ENCODE measurements at places on chromosomes 2 and 18.

- DNase-seq, result no peak
Measured at GRCh38 chr2:18426174-18426573, 134.3 kb downstream of the RDH14 start.

DNA sequence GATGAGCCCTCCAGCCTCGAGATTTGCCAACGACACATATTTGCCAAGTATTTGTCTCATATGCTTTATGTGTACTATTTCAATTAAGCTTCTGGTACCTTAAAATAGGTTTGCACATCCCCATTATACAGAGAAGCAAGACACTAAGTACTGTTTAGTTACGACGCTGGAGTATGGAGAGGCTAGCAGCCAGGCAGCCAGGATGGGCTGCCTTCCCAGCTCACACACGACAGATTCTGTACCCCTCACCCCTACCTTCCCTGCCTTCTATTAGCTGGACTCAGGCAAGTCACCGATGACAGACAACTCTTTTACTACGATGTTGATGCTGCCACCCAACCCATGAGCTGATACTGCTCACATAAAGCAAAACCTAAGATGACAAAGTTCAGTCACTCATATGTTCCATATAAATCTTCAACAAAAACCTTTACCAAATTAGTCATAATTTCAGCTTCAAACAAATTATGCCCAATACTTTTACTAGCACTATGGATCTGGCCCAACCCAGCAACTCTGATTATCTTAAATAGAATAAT is 17.0 kb downstream of the PDIA6 start:
- DNase-seq, result no peak

DNA sequence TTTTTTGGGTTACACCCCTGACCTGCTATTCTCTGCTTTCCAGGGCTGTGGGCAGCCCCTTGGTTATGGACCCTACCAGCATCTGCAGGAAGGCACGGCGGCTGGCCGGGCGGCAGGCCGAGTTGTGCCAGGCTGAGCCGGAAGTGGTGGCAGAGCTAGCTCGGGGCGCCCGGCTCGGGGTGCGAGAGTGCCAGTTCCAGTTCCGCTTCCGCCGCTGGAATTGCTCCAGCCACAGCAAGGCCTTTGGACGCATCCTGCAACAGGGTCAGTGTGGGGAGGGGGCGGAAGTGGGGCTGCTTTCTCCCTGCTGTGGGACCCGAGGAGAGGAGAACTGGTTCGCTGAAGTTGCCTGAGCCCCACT is 9.7 kb upstream of the WNT10A start:
- no peak for DNase-seq

DNA sequence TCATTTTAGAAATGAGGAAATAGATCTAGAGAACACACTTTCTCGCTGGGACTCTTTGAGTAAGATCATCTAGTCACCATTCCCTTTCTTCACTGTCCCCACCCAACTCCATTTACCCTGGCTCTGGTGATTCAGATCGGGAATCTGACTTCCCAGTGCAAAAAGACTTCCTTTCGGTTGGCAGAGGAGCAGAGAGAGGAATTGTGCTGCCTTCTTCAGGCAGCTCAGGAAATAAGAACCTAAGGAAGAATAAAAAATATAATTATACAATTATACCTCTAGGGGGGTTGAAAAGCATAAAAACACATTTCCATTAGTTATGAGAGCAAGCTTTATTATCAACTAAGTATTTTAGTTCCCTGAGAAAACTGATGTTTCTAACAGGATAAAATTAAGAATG is 9.3 kb upstream of the MPP4 start:
- no peak for DNase-seq

DNA sequence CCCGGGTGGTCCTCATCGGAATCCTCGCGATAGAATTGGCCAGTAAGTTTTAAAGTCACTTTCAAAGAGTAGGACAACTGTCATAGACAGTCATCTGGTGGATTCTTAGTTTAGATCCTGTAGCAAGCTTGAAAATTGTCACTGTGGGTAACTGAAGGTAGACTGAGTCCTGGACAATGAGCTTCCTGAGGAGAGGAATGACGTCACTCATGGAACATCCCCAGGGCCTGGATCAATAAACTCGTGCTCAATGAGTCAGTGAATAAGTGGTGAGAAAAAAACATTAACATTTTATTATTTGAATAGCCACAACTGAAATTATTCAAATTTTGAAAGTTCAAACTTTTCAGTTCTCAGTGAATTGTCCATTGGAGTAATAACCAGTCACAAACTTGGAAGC is 101.4 kb upstream of the CXCR4 start:
- DNase-seq, result no peak

DNA sequence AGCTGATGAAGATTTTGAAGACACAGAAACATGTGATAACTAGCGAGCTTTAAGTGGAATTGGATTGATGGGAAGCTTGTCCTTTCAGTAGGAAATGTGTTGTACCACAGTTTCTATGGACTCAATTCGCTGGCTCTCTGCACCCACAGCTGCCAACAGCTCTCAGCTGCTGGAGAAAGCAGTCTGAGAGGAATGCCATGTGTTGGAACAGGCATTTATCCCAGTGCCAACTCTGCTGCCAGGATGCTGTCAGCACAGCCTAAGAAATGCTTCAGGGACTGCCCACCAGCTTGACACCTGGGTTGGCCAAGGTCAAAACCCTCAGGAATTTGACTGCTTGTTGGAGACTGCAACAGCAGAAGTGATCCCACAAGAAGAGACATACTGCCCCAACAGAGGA is 193.0 kb upstream of the THSD7B start:
- DNase-seq, result no peak

- no peak for DNase-seq
Measured at GRCh38 chr2:47695800-47696477, 87.0 kb upstream of the MSH6 start.

DNA sequence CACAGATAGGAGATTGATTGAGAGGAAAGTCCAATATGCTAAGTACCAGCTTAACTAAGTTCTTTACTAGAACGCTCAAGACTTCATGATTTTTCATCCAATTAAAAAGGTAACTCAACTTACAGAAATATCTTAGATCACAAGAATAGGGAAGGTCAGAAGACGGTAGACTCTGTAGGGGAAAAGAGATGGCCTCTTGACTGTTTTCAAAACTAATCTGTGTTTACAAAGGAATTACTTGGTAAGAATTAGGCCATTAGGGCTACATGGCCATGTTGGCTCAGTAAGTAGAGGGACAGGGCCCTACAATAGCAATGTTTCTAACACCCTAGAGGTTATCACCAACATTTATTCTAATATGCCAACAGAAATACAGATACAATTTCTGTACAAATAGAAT is 172.7 kb upstream of the ZFP36L2 start:
- DNase-seq, result no peak

GRCh38 chr2:119415630-119416029 is 16.0 kb upstream of the TMEM37 start:
- DNase-seq, result no peak

DNA sequence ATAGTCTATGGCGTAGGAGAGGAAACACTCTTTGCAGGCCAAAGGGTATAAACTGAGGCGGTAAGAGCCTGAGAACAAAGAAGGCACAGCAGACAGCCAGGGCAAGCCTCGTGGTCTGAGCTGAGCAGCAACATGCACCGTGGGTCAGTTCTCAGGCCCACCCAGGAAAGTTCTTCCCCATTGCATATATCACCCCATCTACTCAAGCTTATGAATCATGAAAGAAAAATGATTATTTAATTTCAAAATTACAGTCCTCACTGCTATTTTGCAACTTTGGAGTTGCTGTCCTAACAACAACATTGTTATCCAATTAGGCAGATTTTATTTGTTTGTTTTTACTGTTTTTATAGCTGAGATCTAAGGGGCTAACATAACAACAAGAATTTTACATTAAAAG is 54.7 kb upstream of the RIOK3 start:
- DNase-seq, result no peak

DNA sequence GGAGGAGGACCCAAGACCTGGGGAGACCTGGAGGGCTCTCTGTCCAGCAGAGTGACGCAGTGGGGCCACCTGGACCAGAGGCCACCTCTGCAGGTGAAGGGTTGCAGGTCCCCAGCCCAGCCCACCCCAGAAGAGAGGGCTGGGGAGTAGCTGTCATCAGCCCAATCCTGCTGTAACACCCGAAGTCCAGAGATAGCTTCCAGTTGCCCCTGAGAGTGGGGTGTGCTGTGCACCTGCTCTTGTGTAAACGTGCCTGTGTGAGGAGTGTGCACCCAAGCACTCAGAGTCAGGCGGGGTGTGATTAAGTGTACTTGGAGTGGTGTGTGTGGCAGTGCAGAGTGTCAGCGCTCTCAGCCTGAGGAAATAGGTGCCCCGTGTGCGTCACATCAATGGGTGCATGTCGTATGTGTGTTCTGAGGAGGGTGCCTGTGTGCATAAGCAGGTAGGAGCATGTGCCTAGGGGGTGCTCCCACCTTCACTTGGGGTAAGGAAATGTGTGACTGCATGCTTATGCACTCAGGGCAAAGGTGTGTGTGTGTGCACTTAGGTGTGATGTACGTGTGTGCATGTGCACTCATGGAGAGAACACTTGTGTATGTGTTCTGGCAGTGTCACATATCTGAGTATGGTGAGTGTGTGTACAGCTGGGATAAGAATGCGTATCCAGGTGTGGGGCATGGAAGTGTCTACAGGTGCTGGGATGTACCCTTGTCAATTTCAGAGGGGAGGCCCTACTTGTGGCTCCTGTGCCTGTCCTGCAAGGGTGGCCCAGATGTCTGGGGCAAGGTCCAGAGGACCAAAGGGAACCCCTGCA is 672 bp downstream of the ATP6V1B1 start:
- DNase-seq, result no peak

- DNase-seq, result no peak
Measured at GRCh38 chr2:206558492-206558891, 83.8 kb upstream of the FAM237A start.

DNA sequence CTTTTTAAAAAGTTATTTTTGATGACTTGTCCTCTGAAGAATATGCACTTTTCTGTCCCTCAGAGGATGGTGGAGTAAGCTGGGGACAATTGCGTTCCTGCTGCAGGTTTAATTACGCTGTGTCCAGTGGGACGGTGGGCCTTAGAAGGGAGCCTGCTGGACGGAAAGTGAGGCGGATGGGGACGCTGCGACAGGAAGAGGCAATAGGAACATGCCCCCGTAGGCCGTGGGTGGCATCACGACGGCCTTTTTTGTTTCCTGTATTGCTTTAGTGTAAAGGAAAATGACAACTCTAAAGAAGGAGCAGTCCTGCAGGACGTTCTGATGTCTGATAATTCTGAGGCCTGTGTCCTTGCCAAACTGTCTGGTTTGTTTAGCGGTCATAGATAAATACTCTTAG is 121.6 kb downstream of the NFATC1 start:
- no peak for DNase-seq

- DNase-seq, result no peak
Measured at GRCh38 chr2:48270209-48270608, 259.7 kb upstream of the STON1 start.

DNA sequence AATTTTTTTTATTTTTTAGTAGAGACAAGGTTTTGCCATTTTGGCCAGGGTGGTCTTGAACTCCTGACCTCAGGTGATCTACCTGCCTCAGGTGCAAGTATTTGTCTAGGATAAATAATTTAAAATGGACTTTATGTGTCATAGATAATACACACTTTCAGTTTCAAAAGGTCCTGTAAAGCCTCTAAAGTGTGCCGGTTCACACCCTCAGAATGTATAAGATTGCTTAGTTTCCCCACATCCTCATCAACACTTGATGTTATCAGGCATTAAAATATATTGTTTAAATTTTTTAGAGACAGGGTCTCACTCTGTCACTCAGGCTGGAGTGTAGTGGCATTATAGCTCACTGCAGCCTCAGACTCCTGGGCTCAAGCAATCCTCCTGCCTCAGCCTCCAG is 170.5 kb downstream of the ANKRD44 start:
- DNase-seq, result no peak

DNA sequence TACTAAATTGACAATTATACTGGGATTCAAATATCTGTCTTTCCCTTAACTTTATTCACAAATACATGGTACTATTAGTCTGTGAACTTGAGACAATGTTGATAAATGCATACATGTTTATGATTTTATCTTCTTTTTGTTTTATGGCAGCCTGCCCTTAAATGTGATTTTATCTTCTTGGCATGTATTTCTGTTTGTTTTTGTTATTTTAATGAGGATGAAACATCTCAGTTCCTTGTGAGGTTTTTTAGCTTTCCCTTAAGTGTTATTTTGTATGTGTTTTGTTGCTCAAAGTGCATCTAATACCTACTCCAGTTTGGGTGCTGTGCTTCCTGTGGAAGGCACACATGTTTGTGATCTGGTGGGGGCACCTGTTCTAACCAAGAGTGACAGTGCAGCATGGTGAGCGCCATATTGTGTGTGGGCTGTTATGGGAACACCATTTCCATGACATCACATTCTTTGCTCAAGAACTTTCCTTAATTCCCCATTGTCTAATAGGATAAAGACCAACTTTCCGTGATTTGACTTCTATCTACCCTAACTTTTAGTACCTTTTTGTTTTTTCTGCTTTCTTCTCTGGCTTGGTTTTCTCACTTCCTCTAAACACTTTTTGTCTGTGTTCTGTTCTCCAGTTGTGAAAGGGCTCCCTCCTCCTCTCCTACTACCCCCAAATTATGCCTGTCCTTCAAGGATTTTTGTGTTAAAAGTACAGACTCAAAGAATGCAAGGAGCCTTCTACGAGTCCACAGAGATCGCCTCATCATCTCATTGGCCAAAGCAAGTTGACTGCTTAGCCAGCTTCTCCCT is 162.1 kb upstream of the TTC39C start:
- DNase-seq, result no peak

DNA sequence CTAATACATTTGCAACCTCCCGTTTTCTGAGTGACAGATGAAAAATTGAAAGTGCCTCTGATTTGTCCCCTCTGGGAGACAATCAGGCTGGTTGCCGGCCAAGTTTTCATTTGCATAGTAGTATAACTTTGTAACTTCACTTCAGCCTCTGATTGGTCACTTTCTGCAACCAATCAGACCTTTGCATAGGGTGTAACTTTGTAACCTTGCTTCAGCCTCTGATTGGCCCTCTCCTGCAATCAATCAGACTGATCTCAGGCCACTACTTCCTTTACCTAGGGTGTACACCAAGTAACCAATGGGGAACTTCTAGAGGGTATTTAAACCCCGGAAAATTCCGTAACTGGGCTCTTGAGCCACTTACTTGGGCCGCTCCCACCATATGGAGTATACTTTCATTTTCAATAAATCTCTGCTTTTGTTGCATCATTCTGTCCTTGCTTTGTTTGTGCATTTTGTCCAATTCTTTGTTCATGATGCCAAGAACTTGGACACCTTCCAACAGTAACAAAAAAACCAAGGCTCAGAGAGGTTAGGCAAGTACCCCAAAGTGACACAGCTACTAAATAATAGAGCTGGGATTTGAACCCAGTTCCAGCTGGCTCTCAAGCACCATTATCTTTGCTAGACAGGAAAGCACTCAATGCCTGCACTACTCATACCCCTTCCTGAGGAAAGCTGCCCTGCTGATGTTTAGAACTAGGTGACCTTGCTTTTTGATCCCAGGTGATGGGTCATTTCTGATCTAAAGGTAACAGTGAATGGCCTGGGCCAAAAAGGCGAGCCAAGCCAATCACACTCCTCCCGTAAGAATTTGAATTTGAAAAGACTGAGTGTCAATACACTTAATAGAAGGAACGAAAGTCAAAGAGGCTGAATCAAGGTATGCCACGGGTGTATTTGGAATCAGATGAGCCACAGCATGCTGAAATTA is 10.9 kb upstream of the MYOM1 start:
- no peak for DNase-seq
